ENCODE measurements at places on chromosomes 13 and 19.

- no peak for DNase-seq
These were observed 6.3 kb upstream of the JUNB start for GRCh38 chr19:12784871-12785430.

- no peak for DNase-seq
These were observed 332.7 kb upstream of the KLF12 start for GRCh38 chr13:74466864-74467263.

DNA sequence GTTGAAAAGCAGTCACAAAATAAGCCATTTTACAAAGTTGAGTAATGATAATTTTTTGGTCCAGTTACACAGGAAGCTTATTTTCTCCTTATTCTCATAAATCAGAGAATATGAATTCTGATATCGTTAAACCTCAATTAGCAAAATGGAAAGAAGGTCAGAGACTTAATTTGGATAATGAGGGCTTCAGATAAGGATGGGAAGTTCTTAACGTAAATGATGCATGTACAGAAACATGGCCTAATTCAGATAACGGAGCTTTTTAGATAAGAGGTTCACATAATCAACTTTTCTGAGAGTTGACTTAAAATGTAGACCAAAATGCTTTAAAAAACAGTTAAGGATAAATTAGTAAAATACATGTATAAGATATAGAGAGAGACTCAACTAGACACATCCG lies 746.3 kb upstream of the SLC10A2 start:
- DNase-seq, result no peak

- no peak for DNase-seq
These were observed 6.9 kb downstream of the IRF2BP1 start for GRCh38 chr19:45879055-45879454.

- DNase-seq, result no peak
These were observed at the start of gene ACOD1 for GRCh38 chr13:76948149-76948548. ACOD1 (plus strand) TSS chr13:76948511; CDS start chr13:76948559, 48 bp downstream.

- DNase-seq, result no peak
These were observed 5.8 kb downstream of the KIRREL2 start for GRCh38 chr19:35862528-35862927.

DNA sequence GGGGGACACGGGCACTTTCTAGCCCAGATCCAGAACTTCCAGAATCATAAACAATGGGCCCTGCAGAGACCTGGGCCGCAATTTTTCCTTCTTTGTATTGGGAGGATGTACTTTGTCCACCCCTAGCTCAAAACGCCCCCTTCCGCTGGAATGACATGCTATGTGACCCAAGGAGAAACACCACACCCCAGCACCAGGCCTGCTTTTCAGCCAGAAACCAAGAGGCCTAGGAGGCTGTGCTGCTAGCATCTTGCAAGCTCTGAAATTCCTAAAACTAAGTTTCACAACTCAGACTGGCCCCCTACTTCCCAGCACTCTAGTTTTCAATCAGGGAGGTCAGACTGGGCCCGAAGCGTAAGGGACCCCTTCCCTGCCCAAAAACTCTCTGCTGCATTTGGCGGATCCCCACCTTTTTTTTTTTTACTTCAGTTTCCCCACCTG lies 538 bp downstream of the LSM4 start:
- no peak for DNase-seq

DNA sequence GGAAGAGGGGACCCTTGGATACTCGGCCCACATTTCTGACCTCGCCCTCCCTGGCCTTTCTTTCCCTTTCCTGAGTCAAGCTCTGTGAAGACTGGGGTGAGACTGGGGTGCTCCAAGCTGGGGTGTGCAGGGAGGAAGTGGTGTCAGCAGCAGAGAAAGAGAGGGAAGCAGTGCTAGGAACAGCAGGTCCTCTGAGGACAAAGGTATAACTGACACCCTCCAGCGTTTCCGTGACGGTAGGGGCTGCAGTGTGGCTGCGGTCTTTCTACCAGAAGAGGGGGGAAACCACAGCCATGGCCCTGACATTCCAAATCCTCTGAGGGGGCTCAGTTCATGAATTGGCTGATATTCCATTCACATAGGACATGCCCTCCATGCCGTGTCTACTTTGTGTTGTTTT lies 1.1 kb downstream of the KIR3DL2 start:
- no peak for DNase-seq

DNA sequence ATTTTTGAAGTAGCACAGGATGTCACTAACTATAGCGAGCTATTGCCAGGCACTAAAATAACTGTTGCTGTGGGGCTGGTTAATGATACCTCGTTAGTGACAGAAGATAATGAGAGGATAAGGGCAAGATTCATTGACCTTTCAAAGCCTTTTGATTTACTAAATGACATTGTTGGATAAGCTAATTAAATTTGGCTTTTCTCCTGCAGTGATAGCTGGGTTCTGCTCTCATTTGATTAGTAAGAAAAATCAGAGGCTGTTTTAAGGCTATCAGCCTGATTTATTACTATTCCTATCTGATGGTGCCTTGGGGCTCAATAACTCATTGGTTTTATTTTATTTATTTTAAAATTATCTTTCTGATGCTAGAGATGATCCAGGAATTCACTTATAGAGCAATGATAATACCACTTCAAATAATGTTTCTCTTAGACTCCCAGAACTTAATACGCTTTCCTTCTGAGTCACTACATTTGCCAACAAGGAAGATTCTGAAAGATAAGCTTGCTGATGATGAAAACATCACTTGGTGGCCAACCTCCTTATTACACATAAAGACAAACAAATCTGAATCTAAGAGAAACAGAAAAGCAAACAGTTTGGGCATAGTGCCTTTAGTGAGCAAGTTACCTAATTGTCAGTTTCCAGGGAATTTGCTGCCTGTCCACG lies 501.3 kb upstream of the ARGLU1 start:
- DNase-seq, result no peak

DNA sequence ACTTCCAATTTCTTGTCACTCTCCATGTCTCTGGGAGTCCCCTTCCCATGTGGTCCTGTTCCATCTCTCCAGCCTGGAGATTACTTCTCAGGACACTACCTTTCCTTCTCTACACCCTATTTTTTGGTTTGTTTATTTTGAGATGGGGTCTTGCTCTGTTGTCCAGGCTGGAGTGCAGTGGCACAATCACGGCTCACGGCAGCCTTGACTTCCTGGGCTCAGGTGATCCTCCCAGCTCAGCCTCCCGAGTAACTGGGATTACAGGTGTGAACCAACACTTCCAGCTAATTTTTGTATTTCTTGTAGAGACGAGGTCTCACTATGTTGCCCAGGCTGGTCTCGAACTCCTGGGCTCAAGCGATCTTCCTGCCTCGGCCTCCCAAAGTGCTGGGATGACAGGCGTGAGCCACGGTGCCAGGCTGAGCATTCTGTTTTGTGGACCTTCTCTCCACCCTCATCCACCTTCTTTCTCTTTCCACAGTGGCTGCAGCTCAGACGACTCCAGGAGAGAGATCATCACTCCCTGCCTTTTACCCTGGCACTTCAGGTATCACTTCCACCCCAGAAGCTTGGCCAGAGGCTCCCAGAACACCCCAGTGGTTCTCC lies 644 bp downstream of the HCST start:
- DNase-seq, result no peak

DNA sequence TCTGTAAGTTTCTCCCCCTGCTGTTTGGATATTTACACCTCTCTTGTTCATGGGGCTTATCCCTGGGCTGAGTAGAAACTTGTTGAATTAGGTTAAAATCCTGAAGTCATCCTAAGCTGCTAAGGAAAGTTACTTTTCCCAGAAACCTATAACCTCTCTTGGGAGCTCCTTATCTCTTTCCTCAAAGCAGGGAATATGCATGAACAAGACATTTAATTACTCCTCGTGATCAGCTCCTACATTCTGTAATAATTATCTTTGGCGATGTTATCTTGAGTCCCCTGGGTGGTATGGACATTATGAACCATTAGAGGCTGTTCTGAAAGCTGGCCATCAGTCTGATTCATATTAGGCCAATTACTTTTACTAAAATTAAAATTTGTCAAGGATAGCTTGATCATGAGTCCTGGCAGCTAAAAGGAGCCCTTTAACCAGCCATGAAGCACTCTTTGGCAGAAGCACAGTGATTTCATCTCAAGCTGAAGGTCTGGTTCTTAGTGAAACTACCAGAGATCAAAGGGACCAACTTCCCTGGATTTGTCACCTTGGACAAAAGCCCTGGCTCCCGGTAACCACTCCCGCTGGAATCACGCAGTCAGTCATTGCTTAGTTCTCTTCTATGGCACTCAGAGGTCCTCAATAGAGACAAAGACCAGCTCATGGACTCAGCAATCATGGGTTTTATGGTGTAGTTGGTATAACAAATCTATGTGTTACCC lies 811.8 kb downstream of the UQCRFS1 start:
- DNase-seq, result no peak

GRCh38 chr19:40252395-40252794 lies 25.9 kb upstream of the CCNP start:
- DNase-seq, result no peak

GRCh38 chr13:73464758-73465616 lies 406.2 kb downstream of the KLF5 start:
- no peak for DNase-seq

DNA sequence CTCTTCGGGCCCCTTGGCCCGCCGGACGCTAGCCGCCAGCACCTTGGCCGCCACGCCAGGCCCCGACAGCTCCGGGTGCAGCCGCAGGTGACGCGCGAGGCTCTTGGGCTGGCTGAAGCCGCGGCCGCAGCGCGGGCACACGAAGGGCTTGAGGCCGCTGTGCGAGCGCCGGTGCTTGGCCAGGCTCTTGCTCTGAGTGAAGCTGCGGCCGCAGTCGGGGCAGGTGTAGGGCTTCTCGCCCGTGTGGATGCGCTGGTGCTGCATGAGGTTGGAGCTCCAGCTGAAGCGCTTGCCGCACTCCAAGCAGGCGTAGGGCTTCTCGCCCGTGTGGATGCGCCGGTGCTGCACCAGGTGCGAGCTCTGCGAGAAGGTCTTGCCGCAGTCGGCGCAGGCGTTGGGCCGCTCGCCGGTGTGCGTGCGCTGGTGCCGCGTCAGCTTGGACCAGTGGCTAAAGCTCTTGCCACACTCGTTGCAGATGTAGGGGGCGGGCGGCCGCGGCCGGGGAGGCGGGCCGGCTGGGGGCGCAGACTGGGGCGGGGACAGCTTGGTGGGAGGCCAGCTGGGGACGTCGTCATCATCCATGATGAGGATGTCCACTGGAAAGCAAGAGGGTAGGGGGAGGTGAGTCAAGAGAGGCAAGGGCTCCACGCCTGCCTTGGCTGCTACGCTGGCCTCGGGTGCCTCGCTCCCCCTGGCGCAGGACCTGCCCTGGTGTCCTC lies 32.4 kb downstream of the ZNF787 start:
- DNase-seq, result no peak

All from nucleus accumbens (tissue), 56 donors.